ENCODE measurements at places on chromosomes 5 and 9.

DNA sequence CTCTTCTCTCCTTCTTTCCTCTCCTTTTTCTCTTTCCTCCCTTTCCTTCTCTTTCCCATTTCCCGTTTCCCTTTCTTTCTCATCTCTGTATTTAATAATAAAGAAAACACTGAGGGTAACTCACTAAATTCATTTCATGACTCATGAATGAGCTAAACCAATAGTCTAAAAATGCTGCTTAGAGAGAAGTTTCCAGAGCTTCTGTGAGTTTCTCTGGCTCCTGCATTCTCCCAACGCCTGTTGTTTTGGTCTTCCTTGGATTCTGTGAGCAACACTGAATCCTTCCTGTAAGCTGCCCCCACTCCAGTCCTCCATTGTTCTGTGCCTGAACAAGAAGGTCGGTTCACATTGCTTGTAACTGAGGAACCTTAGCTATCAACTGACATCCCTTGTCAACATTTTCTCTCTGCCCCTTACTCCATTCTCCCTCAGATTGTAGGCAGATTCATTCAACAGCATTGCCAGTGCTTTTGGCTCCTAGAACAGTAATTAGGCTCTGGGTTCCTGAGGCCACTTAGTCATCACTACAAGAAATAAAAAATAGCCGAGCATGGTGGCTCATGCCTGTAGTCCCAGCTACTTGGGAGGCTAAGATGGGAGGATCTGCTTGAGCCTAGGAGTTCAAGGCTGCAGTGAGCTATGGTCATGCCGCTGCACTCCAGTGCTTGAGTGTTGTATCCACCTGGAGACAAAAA, 237.7 kb upstream of the KLF4 start:
- DNase-seq, result no peak

DNA sequence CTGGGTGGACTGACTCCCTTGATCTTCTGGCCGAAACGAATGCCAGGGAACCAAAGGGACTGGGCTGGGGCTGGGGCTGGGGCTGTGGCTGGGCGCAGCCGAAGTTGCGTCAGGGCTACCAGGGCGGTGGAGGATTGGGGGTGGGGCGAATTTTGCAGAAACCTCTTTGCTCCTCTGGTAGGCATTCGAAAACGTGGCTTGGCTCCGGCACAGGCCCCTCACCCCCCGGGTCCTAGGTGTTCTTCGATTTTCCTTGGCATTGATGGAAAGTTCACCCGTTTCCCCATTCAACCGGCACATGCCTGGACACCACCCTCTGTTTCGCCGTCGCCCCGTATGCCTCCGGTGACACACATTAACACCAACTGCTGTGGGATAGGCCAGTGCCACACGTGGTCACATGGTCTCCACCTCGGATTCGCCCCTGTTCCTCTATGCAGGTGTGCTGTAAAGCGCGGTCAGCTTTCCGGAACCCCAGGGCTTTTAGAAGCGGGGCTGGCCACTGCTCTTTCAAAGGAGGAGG, 477.1 kb downstream of the SPATA31A7 start:
- no peak for DNase-seq

- no peak for DNase-seq
These were observed 31.6 kb downstream of the ADAM19 start for GRCh38 chr5:157543825-157544622.

DNA sequence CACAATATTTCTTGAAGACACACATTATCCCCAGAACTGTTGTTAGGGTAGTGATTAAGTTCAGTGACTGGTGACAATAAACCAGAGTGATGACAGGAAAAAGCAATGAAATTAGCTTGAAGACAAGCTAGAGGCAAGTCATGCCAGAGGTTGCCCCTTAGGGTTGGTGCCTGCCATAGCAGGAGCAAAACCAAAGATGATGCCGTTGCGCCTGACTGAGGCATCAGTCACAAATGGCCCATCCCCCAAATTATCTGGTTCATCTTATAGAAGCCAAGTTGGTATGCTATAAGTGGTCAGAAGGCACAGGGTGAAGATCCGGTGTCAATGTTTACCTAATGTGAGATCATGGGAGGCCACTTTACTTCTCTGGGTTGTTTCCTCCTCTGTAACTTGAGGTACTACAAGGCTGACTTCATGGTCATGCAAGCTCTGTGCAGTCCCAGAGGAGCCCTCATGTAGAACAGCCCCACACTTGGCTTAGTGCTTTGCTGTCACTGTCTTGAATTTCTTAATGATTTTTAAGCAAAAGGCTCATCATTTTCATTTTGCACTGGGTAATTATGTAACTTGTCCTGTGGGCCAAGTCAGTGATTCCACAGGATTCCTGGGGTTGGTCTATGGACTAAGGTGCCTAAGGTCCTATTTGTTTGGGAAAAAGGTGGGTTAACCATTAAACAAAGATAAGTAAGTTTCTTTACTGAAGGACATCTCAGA, 211.3 kb downstream of the MAN2A1 start:
- DNase-seq, result no peak

- DNase-seq, result no peak
These were observed 52.4 kb downstream of the FSD1L start for GRCh38 chr9:105500108-105500766.

GRCh38 chr9:34375901-34376595, 650 bp downstream of the MYORG start:
- DNase-seq, result no peak

- no peak for DNase-seq
These were observed 40.6 kb upstream of the ZNG1F start for GRCh38 chr9:41229408-41230401.

DNA sequence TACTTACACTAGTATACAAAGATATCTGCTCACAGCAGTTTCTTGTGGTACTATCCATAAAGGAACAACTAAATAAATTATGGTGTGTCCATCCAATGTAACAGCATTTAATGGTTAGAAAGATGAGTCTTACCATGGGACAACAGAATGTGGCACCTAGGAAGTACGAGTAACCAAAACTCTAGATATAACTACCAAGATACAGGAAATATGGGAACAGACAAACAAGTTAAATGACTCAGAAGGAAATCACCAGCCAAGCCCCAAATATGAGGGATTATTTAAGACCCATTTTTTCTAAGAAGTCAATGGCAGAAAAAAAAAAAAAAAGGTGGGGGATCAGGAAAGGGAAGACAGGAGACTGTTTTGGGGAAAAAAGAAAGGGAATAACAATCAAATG, 294.8 kb downstream of the PRELID2 start:
- DNase-seq, result no peak

DNA sequence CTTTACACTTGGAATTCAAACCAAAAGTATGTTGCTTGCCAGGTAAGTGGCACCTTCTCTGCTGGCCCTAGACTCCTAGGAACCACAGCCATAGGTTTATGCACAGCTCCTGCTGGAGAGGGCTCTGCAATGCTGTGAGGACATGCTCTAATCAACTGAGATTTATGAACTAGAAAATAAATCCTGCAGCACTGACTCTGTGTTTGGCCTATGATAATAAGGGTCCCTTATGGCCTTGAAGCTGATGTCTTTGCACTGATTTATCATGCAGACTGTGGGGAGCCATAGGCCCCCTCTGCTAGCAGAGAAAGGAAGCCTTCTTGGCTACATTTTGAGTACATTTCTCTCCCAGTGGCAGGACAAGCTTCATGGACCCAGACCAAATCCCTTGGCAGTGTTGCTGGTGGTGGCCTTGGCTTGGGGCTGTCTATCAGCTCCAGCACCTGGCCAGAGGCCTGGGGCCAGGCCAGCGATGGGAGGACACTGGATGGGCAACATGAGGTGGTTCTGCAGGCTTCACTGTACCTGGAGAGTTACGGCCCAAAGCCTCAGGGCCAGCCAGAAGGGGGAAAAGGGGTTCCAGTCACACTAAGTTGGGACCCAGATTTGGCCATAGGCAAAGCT, 178.0 kb downstream of the SEMA6A start:
- no peak for DNase-seq

- no peak for DNase-seq
These were observed 144.4 kb downstream of the GLIS3 start for GRCh38 chr9:4155221-4156026.

GRCh38 chr9:26770821-26771220, 121.8 kb downstream of the CAAP1 start:
- DNase-seq, result no peak
